ENCODE measurements at places on chromosomes 3 and 15. TPM values are rescaled to one million over a fixed set of nuclear protein-coding genes. Genes with fewer than 3 reads are reported as not detected.

VPS8 gene
- 65.9 TPM for total RNA-seq

ARGFX gene
- not detected for total RNA-seq

ZCWPW2 gene
- 1.1 TPM for total RNA-seq

LIPH gene
- total RNA-seq: under 0.01 TPM

SLC25A36 gene
- total RNA-seq: 59.3 TPM

PLS1 gene
- total RNA-seq: 0.17 TPM

NANOGP8 gene
- total RNA-seq: not detected

All from bronchial smooth muscle cell (primary cell).